ENCODE measurements at places on chromosomes 12 and 14.
A peak's percentile ranks its signal among the peaks of the same experiment; 100 is the strongest.

- DNase-seq = no peak
These were observed 34.8 kb upstream of the MAPKAPK5 start for GRCh38 chr12:111807232-111807631.

GRCh38 chr12:114626-115211 lies 48.2 kb downstream of the IQSEC3 start:
- DNase-seq = no peak

DNA sequence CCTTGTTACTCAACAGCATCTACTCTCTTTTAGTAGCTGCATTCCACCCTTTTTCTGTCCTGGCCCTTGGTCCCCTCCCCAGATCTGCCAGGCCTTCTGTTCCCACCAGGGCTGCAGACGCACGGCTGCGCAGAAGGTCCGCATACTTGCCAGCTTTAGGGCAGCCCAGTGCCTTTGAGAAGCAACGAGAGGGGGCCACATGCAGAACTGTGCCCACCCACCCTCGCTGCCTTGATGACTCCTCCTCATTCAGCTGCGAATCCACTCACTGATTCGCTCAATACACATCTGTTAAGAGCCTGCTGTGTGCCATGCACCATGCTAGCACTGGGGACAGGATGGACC lies 39.2 kb downstream of the PRIMA1 start:
- DNase-seq = no peak

GRCh38 chr12:4001841-4002240 lies 128.6 kb upstream of the PARP11 start:
- no peak for DNase-seq

DNA sequence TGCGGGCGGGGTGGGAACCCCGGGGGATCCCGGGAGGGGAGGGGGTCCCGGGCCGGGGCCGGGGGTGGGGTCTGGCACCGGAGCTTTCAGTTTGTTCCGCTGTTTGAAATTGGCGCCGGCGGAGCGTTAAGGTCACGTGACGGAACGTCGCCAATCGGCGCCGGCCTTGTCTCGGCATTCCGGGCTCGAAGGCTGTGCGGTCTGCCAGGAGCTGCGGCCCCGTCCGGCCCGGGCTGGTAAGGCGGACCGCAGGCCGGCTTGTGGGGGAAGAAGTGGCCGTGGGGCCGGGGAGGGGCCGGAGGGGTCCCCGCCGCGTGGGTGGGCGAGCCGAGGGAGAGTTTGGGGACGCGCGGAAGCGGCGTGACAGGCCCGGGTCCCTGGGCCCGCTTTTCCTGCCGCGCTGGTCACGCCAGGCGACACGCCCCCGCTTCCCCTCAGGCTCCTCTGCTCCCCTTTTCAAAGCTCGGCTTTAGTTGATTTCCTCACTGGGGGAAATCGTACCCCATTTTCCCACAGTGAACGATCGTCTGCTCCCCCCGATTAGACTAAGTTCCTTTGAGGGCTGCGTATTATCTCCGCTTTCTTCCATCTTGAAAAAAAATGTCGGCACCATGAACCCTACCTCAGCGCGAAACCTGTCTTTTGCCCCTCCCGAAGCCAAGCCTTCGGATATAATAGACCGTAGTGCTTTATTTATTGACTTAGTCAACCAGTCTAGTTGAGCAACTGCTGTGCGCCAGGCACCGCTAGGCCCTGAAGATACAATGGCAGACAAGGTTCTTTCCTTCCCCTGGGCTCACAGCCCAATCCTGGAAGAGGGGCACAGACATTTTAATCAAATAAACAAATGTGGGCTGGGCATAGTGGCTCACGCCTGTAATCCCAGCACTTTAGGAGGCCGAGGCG lies at the start of the genes FOXM1 and RHNO1:
Gene FOXM1, minus strand, starts transcription at position 128 of the 906 bp plus-strand sequence. CDS start 2,696 bp downstream, outside the sequence.
Gene RHNO1, plus strand, starts transcription at position 177 of the 906 bp plus-strand sequence. CDS start 8,144 bp downstream, outside the sequence.
- DNase-seq = peak; percentile 69

- no peak for DNase-seq
These were observed 11.3 kb upstream of the ERP27 start for GRCh38 chr12:14949631-14950030.

GRCh38 chr12:50728841-50729240 lies 35.1 kb upstream of the ATF1 start:
- no peak for DNase-seq

DNA sequence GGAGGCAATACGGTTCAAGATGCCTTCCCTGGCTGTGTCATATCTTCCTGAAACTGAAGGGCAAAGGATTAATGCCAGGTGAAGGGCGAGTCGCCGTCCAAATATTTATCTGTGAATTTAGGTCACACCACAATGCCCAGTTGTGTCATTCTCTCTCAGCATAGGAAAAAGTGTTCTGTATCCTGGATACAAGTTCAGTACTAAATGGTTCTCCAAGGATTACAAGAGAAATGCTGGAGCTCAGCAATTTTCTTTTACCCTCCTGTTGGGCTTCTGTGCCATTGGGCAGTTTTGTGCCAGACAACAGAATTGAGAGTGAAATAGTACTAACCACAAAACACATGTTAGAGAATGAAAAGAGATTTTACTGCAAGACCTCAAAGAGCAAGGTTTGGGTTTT lies 493.9 kb downstream of the EGLN3 start:
- DNase-seq = no peak

- no peak for DNase-seq
These were observed 1.1 kb downstream of the C1R start for GRCh38 chr12:7091171-7091570.

GRCh38 chr12:8087666-8088065 lies 5.6 kb downstream of the NECAP1 start:
- DNase-seq = no peak

- DNase-seq = no peak
These were observed 44.0 kb downstream of the TFCP2 start for GRCh38 chr12:51128919-51129318.

DNA sequence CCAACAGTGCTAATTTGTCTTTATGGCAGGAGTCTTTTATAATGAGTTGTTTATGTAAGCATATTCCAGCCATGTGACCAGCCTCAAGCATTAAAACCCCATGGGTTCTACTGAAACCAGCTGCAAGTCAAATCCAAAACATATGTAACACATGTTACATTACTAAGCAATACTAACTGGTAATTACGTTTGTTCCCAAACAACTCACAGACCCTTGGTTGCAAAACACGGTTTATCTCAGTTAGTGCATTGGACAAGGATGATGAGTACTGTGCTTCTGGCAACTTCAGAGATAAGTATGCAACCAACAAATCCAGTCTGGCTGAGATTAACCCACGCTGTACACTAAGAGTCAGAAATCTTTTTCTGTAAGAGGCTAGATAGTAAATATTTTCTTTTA lies 110.1 kb upstream of the FAR2 start:
- no peak for DNase-seq

- no peak for DNase-seq
These were observed 18.3 kb downstream of the PLEK2 start for GRCh38 chr14:67393689-67394088.

DNA sequence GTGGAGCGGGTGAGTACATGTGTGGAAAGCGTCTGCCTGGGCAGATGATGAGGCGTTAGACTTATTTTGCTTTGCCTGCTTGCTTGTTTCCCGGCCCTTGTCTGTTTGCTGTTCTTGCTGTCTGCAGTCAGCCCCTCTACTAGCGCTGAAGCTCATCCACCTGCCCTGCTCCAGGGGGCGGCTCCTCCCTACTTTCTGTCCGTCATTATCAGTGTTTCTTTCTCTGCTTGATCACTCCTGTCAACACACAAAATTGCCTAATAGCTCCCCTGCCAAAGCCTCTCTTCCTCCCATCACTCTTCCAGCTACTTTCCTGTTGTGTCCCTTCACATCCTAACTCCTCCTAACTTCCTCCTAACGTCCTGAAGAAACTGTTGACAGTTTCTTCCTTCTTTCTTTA lies 34.9 kb upstream of the GALNT8 start:
- no peak for DNase-seq

GRCh38 chr12:802242-803120 lies 50.1 kb downstream of the WNK1 start:
- DNase-seq = no peak

GRCh38 chr12:94240171-94240570 lies 91.8 kb downstream of the PLXNC1 start:
- DNase-seq = no peak

GRCh38 chr12:100503228-100503628 lies 29.6 kb downstream of the NR1H4 start:
- DNase-seq = no peak

DNA sequence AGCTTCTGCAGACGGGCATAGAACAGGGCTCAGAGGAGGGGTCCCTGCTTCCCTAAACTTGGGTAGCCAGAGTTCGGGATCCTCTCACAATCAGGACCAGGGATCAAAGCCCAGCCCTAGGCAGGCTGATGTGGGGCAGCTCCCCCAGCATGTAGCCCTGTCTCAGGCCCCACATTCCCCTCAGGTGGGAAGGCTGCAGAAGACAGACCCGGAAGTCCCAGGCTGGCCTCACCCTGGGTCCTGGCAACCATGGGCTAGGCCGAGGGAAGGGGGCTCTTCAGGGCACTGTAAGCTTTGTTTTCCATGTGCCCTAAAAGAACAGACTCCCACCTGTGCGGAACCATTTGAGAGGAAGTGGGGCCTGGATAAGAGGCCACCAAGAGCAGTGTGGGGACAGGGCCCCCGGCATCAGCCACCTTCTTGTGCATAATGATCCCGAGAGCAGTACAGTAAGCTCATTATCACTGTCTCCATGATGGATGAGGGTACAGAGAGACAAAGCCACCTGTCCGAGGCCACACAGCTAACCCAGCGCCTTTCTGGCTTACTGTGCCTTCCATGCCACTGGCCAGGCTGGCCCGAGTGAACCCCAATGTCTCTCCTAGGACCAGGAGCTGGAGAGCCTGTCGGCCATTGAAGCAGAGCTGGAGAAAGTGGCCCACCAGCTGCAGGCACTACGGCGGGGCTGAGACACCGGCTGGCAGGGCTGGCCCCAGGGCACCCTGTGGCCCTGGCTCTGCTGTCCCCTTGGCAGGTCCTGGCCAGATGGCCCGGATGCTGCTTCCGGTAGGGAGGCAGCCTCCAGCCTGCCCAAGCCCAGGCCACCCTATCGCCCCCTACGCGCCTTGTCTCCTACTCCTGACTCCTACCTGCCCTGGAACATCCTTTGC lies 11.5 kb downstream of the CHGA start:
- DNase-seq = no peak

- DNase-seq = no peak
These were observed 67.9 kb downstream of the TSPAN9 start for GRCh38 chr12:3145033-3145432.

GRCh38 chr12:28963554-28963953 lies 185.5 kb upstream of the FAR2 start:
- no peak for DNase-seq

- peak; percentile 10 for DNase-seq
These were observed 494 bp downstream of the TMTC3 start for GRCh38 chr12:88142610-88142991.

DNA sequence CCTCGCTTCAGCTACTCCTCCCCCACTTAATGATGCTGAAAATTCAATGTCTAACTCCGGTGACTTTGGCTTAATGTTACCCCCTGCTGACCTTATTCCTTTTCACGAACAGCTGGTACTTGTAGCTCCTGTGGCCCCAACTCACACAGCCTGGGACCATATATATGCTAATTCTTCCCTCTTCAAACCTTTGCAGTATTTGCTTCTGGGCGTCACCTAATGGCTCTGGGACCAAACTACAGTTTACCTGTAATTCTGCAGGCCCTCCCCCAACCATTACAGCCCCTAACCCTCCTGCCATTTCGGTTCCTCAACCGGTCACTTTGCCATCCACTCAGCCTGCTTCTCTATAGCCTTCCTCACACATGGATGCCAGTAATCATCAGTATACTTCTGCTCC lies 29.6 kb upstream of the C12orf75 start:
- DNase-seq = no peak

DNA sequence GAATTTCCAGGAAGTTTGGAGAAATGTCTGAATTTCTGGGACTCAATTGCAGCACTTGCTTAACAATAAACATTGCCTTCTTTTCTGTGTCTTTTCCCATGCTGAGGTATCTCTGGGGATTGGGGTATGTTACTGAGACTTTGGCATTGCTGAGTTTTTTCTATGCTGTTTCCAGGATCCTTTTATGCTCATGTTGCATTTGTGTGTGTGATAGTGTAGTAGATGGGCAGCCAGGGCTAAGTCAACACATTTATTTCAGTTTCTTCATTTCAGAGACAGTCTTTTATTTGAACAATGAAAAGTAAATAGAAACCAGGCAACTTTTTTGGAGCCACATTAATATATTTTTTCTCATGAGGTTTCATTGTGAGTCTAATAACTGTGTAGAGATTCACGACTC lies 1160.3 kb upstream of the TMEM132C start:
- no peak for DNase-seq

DNA sequence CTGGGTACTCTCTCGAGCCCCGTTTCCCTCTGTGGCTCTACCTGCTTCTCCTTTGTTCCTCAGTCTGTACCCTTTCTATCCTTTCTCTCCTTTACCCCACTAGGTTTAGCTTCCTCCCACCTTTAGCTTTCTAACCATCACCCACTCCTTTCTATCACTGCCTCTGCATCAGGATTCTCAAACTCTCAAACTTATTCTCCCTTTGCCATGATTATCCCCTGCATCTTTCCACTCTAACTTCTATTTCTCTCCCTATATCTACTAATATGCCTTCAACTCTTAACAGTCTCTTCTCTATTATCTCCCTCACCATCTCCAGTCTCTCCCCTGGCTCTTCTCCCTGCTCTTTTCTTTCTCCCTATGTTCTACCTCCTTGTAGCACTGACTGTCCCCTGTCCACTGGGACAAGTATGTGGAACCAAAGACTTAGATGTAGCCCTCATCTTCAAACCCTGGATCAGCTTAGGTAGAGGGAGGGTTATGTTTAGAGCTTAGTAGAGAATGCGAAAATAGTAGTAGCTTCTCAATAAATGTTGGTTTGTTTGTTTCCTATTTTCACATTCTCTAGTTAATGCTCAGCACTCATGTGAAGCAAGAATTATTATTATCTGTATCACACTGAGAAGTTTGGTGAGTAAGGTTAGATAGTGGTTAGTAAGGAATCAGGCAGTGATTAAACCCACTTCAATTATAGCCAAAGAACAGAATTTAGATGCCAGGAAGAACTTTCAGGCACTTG lies 3.4 kb downstream of the GDF11 start:
- no peak for DNase-seq

DNA sequence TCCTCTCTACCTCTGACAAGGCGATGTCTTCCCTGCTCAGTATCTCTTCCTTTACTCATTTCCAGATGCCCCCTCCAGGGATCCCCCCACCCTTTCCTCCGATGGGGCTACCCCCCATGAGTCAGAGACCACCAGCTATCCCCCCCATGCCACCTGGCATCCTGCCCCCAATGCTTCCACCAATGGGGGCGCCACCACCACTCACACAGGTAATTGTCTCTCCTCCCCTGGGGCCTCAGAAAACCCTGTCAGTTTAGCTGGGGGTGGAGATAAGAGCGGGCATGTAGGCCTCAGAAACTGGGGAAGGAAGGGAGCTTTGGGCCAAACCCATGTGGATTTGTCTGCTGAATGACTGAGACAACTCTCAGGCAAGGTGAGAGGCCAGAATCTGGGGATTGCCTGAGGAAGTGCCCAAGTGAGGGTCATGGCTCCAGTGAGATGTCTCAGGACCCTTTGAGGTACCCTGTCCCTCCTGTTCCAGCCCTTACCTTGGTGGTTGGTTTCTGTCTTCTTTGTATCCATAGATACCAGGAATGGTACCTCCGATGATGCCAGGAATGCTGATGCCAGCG lies 8.1 kb downstream of the PRPF40B start:
- no peak for DNase-seq

- no peak for DNase-seq
These were observed 1.2 kb upstream of the CSAD start for GRCh38 chr12:53181935-53182334.

- no peak for DNase-seq
These were observed 73.9 kb downstream of the RPS6KA5 start for GRCh38 chr14:90986510-90986909.
